A172 (cell line): ENCODE measurements at places on chromosomes 16 and 17. TPM values are rescaled to one million over a fixed set of nuclear protein-coding genes. Genes with fewer than 3 reads are reported as not detected.
A peak's percentile ranks its signal among the peaks of the same experiment; 100 is the strongest.

DNA sequence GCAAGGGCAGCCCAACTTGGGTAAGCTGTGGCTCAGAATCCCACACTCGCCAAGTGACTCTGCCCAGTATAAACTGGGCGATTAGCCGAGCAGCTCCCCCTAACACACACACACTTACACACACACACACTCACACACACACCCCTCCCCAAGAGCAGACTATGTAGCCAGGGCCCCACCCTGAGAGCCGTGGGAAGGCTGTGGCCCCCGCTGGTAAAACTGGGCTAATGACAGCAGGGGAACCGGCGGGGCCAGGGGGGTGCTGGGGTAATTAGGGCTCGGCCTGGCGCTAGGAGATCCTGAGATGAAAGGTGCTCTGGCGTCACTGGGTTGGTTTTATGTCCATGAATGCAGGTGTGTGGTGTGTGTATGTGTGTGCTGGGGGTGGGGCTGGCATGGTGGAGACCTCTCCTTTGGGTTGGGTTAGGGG lies 1.1 kb upstream of the THRA start:
- no peak for DNase-seq

DNA sequence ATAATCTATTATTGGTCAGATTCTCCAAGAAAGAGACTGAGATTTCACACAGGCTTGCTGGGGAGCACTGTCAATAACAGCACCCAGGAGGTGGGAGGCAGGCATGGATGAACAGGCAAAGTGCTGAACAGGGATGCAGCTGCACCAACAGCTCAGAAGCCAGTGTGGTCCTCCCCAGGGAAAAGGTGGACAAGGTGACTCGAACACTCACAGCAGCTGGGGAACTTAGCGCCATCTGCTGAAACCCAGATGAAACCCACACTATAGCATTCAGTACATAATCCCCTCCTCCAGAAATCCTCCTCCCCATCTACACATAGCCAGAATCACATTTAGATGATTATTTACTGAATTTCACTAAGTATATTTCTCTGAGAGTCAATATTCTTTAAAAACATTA lies 255.2 kb upstream of the WSB1 start:
- peak; percentile 25 for DNase-seq

DNA sequence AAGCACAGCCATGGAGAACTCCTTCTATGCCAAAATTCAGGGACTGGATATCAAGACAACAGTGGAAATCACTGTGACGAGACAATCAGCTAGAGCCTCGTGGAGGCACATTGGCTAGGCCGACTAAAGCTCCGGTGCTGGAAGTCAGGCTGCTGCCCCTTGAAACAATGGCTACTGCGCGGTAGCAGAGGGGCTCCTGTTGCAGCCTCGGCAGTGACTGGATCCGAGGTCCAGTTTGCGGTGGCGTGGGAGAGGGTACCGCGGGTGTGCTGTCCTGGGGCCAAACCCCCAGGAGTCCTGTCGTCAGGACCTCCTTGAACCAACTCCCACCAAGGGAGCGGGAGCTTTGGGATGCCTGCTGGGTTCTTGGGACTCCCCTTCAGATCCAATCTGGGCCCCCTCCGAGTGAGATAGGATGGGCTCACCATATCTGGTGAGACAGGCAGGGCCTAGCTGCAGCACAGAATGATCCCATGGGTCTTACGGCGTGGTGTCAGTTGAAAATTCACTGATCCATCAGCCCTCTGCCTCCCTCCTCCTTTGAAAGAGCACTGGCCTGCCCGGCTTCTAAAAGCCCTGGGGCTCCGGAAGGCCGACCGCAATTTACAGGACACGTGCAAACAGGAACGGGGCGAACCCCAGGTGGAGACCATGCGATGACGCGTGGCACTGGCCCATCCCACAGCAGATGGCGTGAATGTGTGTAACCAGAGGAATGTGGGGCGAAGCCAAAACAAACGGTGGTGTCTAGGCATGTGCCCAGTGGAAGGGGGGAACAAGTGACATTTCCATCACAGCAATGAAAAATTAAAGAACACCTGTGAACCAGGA lies 15.8 kb upstream of the KCNJ18 start:
- DNase-seq: no peak

RAB37 gene
- 0.05 TPM in 1 of 2 replicates, not detected in the other for total RNA-seq
